ENCODE measurements at places on chromosomes 2 and 18. TPM values are rescaled to one million over a fixed set of nuclear protein-coding genes. Genes with fewer than 3 reads are reported as not detected.

- no peak for DNase-seq
These were observed 95.5 kb upstream of the TTC27 start for GRCh38 chr2:32532341-32532740.

GRCh38 chr2:233990261-233990798, 60.2 kb upstream of the SPP2 start:
- no peak for DNase-seq

DNA sequence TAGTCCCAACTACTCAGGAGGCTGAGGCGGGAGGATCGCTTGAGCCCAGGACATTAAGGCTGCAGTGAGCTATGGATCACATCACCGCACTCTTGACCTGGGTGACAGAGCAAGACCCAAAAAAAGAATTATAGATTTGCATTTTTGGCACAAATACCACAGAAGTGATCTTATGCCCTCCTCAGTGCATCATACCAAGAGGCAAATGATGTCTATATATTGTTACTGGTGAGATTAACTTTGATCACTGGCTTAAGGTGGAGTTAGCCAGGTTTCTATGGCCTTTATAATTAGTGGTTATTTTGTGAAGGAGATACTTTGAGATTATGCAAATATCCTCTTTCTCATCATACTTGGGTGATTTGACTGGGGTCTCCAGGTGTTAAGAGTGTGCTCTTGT, 22.1 kb upstream of the CATIP start:
- DNase-seq, result no peak

DNA sequence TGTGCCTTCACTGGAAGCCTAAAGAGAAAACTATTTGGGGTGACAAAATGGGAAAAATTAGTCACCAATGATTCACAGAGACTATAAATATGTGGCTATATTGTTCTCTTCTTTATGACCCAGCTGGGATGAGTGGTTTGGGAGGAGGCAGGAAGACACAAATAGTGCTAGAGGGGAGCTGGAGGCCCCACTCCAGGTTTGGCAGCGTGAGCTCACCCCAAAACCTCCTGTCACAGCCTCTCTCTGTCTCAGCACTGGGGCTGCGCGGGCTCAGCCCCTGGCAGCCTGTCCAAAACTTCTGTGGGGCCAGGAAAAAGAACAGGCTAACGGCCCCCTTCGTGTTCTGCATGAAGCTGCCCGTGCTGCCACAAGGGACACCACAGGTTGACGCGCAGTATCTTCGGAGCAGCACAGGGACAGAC, 73.2 kb upstream of the LCLAT1 start:
- no peak for DNase-seq

DNA sequence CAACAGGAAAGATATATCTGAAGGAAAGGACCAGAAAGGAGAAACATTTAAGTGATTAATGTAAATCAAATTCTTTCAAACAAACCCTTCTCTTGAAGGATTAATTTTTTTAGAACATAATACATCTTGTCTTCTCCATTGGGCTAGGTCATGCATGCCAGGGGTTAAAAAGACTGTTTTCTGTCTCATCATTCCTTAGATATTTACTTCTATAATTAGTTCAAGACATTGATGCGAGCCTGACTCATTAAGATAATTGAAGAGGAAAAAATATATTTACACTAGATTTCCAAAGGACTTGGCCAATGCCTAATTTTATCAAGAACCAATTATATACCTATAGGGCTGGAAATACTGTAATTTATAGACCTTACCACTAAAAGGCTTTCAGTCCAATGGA, 166.6 kb upstream of the SETBP1 start:
- DNase-seq, result no peak

- no peak for DNase-seq
These were observed 96.6 kb upstream of the GPR45 start for GRCh38 chr2:105144941-105145300.

GRCh38 chr2:159497847-159498246, 118.5 kb downstream of the BAZ2B start:
- DNase-seq, result no peak

DNA sequence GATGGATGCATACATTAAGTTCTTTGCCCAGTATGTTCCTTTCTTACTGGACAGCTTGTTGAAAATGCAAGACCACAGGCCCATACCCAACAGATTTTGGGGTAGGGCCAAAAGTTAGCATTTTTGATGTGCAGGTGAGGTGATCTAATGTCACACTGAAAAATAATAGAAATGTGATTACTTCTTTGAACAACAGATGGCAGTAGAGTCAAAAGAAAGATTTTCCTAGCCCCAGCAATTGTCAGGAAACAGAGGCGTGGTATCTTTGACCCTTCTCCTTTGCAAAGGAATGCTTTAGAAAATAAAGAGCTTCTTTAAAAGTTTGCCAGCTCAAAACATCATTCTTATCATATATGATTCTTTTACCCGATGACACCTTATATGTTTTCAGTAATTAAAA, 343.6 kb upstream of the SYT4 start:
- no peak for DNase-seq

GRCh38 chr2:194252127-194252526, 1404.9 kb upstream of the SLC39A10 start:
- no peak for DNase-seq

DNA sequence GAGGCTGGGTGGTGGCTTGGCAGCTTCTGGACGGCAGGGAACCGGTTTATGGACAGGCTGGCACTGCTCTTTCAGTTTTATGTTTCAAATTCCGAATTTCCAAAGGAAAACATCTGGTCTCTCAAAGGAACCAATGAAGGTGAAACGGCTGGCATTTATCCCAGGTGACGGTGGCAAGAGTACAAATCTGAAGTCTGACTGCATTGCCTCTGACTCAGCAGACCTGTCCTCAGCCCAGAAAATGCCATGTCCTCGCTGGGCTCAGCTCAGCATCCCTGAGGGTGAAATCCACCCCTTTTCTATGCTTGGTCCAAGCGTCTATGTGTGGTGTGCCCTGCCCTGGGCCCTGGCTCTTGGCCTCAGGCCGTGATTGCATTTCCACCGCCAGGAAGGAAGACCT, 38.1 kb downstream of the NAPG start:
- DNase-seq, result no peak

DNA sequence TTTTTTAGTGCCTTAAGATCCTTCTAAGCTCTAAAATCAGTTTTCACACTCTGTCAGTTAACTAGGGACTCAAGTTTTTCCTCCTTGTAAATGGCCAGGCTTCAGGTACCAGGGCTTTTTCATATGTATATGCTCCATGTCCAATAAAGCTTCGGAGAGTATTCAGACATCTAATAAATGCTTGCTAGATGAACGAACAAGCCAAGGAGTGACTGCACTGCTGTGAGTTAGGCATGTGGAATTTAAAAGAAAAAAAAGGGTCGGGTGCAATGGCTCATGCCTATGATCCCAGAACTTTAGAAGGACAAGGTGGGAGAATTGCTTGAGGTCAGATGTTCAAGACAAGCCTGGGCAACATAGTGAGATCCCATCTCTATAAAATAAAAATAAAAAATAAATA, 81.9 kb downstream of the CDH2 start:
- DNase-seq, result no peak

COL6A3 gene
- total RNA-seq, result 127 TPM

GPR75 gene
- 4.5 TPM for total RNA-seq

TGFA gene
- 18.2 TPM for total RNA-seq

TTN gene
- total RNA-seq, result 28.5 TPM

GPR35 gene
- total RNA-seq, result 21.3 TPM

APCDD1 gene
- 4.4 TPM for total RNA-seq

MXD1 gene
- 41.6 TPM for total RNA-seq

LRRTM1 gene
- total RNA-seq, result not detected

ASAP2 gene
- 2.2 TPM for total RNA-seq

HRH4 gene
- 0.67 TPM for total RNA-seq

SFTPB gene
- not detected for total RNA-seq
